HL-60 (cell line): ENCODE measurements at places on chromosomes 1 and 21.
A peak's percentile ranks its signal among the peaks of the same experiment; 100 is the strongest.

- no peak for DNase-seq
Observed at GRCh38 chr21:46082963-46083790, 14.7 kb upstream of the COL6A2 start.

- peak; percentile 42 for DNase-seq
Observed at GRCh38 chr1:179550746-179551682, 24.7 kb downstream of the NPHS2 start.

DNA sequence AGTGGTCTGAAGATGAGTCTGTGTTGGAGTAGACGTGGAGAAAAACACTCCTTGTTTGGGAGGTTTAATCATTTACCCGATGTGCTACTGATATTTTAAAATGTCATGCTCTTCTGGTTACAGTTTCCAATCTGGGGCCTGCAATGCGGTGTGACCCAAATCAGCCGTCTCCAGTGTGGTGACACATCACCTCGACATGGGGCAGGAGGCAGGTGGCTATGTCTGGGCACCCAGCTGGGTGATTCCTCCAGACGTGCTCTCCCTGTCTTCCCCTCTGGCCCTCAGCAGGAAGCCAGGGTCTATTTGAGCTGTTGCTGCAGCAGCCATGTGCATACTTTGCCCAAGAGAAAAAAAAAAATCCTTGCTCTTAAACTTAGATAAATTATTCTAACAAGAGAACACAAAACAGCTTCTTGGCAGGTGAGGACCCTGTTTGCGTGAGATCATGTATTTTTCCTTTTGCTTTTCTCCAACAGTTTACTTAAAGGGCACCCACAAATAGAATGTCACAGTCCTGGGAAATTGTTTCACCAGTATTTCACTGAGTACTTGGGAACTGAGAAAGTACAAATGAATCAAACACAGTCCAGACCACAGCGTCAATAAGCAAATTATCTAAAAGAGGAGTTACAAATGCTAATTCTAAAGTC, 38.9 kb upstream of the MAP10 start:
- DNase-seq = no peak

DNA sequence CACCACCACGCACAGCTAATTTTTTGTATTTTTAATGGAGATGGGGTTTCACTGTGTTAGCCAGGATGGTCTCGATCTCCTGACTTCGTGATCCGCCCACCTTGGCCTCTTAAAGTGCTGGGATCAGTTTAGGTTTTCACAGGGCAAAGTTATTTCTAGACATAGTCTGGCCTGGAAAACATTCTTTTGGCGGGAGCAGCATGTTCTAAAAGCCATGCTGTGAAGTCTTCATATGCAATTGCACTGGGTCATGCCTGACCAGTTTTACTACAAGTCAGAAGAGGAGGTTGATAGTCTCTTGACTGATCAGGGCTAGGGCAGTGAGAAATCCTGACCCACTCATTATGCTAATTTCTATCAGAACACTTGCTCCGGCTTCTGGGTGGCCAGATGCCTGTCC, 131.6 kb upstream of the POU3F1 start:
- no peak for DNase-seq

GRCh38 chr21:45618846-45619485, 24.6 kb upstream of the PCBP3 start:
- peak; percentile 81 for DNase-seq

DNA sequence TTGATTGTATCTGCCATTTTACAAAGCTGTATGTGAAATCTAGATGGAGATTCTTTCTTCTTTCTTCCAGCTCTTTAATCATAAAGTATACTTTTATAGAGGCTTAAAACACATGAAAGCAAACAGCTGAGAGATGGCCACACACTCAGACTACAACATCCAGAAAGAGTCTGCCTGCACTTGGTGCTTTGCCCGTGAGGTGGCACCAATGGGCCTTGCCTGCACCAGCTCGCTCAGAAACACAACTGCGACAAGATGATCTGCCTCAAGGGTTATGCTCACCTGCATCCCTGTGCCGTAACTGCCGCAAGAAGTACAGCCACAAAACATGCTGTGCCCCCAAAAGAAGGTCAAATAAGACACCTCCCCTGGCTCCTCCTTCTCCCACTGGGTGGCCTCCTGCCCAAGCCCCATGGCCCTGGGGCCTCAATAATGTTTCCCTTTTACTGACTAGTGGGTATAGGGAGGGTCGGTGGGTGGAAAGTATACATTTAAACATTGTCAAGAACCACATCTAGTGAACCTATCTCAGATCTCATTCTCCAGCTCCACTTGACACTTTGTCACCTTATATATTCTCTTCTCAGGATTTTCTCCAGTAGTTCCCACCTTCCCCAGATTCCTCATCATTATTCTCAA, 66.7 kb upstream of the ANGPTL3 start:
- DNase-seq = no peak
